ENCODE measurements at places on chromosomes 1 and 21. TPM values are rescaled to one million over a fixed set of nuclear protein-coding genes. Genes with fewer than 3 reads are reported as not detected.

- peaks cover 22% of the 10 kb centered on the region for H3K27me3 ChIP-seq
- H3K4me1 ChIP-seq: no peaks in the 10 kb centered on the region
- no peak overlapping the region for H3K4me3 ChIP-seq
- H3K36me3 ChIP-seq: no peaks in the 10 kb centered on the region
- no peak overlapping the region for H3K27ac ChIP-seq
- DNase-seq: no peak
These were observed 8.0 kb upstream of the HEATR1 start for GRCh38 chr1:236612349-236612748.

GRCh38 chr21:35206141-35207125 lies 157.3 kb upstream of the RUNX1 start:
- H3K27me3 ChIP-seq: no peaks in the 10 kb centered on the region
- no peak overlapping the region for H3K27ac ChIP-seq
- DNase-seq: no peak
- no peaks in the 10 kb centered on the region for H3K36me3 ChIP-seq
- no peak overlapping the region for H3K4me3 ChIP-seq
- peaks cover 7% of the 10 kb centered on the region for H3K4me1 ChIP-seq

- H3K27me3 ChIP-seq: no peaks in the 10 kb centered on the region
- no peak for DNase-seq
- no peaks in the 10 kb centered on the region for H3K36me3 ChIP-seq
These were observed 60.2 kb downstream of the ADAMTS1 start for GRCh38 chr21:26784974-26785373.

OLIG2 gene
- not detected for total RNA-seq

SLC1A7 gene
- 0.26 TPM for total RNA-seq

DNA sequence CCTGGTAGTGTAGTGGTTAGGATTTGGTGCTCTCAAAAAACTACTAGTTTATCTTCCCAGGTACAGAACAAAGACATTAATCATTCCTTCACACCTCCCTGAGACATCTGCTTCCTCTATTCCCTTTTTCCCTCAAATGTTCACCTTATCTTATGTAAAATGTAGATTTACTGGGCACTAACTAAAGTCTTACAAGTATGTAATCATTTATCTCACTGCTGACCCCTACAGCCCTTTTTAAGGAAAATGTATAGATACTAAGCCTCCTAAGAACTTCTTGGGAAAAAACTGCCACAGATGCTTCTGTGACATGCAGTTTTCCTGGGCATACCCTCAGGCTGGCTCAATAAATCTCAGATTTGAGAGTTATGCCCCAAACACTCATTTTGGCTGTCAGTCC lies 50.8 kb upstream of the NEK7 start:
- H3K4me1 ChIP-seq: no peaks in the 10 kb centered on the region
- H3K27ac ChIP-seq: no peak overlapping the region
- no peaks in the 10 kb centered on the region for H3K36me3 ChIP-seq
- no peaks in the 10 kb centered on the region for H3K27me3 ChIP-seq
- H3K4me3 ChIP-seq: no peak overlapping the region

GRCh38 chr1:192061556-192061955 lies 96.7 kb upstream of the RGS18 start:
- H3K27me3 ChIP-seq: no peaks in the 10 kb centered on the region
- no peak overlapping the region for H3K27ac ChIP-seq

DNA sequence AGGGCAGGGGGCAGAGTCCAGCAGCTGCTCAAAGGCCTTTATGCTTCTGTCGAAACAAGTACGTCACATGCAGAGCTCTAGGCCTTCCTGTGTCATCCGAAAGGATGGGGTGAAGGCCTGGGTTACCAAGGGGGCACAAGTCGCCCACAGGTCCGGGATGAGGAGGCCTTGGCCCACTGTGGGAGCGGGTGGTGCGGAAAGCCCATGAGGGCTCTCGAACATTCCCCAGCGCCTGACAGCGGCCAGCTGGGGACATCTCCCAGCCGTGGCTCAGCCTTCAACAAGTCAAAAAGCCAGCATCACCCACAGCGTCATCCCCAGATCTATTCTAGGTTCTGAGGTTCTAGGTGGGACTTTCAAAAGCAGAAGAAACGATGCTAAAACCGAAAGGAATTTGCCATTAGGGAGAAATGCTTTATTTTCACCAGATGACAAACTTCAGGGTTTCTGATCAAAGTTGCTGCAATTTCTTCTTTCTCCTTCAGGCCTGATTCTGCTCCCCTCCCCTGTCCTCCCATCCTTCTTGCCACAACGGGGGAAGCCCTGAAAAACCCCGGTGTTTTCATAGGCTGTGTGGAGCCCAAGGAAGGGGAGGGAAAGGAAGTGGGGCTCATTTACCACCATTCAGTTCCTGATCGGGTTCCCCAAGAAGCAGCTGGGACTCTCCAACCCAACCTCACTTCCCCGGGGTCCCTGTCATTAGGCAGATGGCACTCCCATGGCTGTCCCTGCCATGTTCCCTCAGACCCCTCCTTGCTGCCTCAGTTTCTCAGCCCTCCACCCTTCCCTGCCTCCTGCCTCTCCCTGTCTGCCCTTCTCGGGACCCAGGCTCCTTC lies 17.6 kb downstream of the GPR137B start:
- H3K4me3 ChIP-seq: no peak overlapping the region
- H3K4me1 ChIP-seq: no peaks in the 10 kb centered on the region
- peak; percentile 29 for DNase-seq
- H3K27ac ChIP-seq: no peak overlapping the region
- no peaks in the 10 kb centered on the region for H3K36me3 ChIP-seq

KANK4 gene
- total RNA-seq: 6.4 TPM

OLFML3 gene
- 43.5 TPM for total RNA-seq

GUCA2B gene
- not detected for total RNA-seq

GRCh38 chr1:12591267-12591938 lies 26.6 kb downstream of the DHRS3 start:
- H3K4me1 ChIP-seq: peaks cover 51% of the 10 kb centered on the region
- H3K27ac ChIP-seq: peak overlapping the region; percentile 30
- DNase-seq: no peak
- H3K4me3 ChIP-seq: no peak overlapping the region
- no peaks in the 10 kb centered on the region for H3K27me3 ChIP-seq
- no peaks in the 10 kb centered on the region for H3K36me3 ChIP-seq

GRCh38 chr1:184882957-184883815 lies 91.1 kb downstream of the NIBAN1 start:
- DNase-seq: no peak
- no peaks in the 10 kb centered on the region for H3K36me3 ChIP-seq
- no peaks in the 10 kb centered on the region for H3K4me1 ChIP-seq

DNA sequence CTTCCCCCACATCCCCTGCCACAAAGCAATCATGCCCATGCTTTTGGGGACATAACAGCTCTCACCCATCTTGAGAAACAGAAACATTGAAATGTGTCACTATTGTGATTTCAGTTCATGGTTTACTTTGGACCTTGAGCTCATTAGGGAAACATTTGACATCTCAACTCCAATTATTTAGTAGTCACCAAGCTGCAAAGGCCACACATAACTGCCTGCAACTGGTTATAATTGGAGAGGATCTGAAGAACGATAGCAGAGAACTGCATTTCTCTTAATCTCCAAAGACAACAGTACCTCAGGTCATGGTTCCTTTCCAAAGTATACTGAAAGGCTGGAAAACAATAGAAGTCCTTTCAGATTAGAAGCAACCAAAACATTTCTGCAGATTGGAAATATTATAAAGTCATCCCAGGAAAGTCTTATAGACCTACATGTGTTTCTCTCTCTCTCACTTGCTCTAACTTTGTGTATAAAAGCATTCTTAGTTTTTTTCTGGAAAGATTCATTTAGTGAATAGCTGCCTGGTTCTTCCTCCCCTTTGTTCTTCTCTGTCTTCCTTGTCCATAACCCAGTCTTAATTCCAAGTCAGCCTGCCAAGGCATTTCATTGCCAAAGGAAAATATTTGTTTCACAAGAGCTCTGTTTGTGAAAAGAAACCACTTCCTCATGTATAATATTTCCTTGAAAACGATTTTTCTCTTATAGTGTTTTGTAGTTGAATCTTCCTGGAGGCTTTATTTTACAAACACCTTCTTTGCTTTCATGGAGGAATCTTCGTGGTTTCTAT lies 426.8 kb downstream of the ADGRL2 start:
- peaks cover 16% of the 10 kb centered on the region for H3K4me1 ChIP-seq
- no peaks in the 10 kb centered on the region for H3K36me3 ChIP-seq
- H3K4me3 ChIP-seq: no peak overlapping the region

THEM5 gene
- total RNA-seq: not detected

GRCh38 chr1:22104865-22105437 lies 37.9 kb downstream of the WNT4 start:
- no peak for DNase-seq
- no peak overlapping the region for H3K4me3 ChIP-seq
- no peak overlapping the region for H3K27ac ChIP-seq

- H3K36me3 ChIP-seq: no peaks in the 10 kb centered on the region
- DNase-seq: no peak
- no peaks in the 10 kb centered on the region for H3K27me3 ChIP-seq
- peak overlapping the region; percentile 96 for H3K27ac ChIP-seq
- peak overlapping the region; percentile 64 for H3K4me3 ChIP-seq
- H3K4me1 ChIP-seq: peaks cover 8% of the 10 kb centered on the region
These were observed 906 bp downstream of the CIART start for GRCh38 chr1:150283260-150283659.

GRCh38 chr1:161009602-161010211 lies 11.2 kb downstream of the F11R start:
- no peaks in the 10 kb centered on the region for H3K27me3 ChIP-seq
- no peak overlapping the region for H3K4me3 ChIP-seq
- peak; percentile 50 for DNase-seq
- H3K36me3 ChIP-seq: peaks cover 6% of the 10 kb centered on the region
- H3K4me1 ChIP-seq: peaks cover 53% of the 10 kb centered on the region
- H3K27ac ChIP-seq: no peak overlapping the region

DNA sequence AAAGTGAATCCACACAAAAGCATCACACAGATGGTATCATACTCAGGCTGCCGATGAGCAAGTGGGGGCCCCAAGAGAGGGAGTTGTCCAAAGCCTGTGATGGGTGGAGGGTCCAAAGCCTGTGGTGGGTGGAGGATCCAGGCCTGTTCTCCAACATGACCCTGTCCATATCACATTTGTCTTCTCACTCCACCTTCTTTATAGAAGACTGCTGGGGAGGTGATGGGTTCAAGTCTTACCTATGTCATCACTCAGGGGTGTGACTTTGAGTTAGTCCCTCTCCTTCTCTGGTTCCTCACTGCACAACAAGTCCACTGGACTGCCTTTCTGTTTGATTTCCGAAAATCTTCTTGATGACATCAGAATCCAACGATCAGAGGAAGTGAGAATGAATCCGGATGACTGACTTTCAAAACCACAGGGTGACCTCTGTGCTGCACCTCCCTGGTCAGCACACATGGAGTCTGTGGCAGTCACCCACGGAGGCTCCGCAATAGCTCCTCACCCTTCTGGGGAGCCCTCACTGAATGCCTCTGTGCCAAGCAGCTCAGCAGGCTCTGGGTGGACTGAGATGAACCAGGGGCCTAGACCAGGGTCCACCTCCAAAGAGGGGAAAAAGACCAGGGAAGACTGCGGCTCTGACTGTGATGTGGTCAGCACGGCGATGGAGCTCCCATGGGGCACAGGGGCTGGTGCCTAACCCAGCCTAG lies 166.8 kb downstream of the HIVEP3 start:
- peak; percentile 71 for DNase-seq
- H3K4me1 ChIP-seq: peaks cover 8% of the 10 kb centered on the region
- H3K27me3 ChIP-seq: no peaks in the 10 kb centered on the region
- H3K36me3 ChIP-seq: no peaks in the 10 kb centered on the region
- no peak overlapping the region for H3K27ac ChIP-seq
- H3K4me3 ChIP-seq: no peak overlapping the region

DNA sequence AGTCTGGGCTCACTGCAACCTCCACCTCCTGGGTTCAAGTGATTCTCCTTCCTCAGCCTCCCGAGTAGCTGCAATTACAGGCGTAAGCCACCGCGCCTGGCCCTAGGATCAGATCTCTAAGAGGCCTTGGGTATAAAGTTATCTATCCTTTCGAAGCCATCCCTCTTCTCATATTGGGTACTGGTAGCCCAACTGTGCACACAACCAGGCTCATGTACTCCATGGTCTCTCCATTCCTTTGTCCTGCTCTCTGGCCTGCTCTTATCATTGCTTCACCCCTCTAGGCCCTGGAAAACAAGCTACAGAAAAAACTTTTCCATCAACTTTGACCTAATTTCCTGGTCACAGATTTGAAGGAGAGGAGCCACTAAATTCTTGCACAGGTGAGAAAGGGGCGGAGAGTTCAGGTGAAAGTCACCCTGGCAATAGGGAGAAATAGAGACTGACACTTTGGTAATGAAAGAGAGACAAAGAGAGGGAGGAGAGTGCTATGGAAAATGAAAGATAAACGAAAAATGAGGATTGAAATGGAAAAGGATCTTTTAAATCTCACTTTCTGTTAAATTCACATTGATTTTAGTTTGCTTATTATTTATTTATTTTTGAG lies 6.0 kb downstream of the TXNIP start:
- H3K36me3 ChIP-seq: peaks cover 33% of the 10 kb centered on the region
- peaks cover 36% of the 10 kb centered on the region for H3K4me1 ChIP-seq
- DNase-seq: peak; percentile 65
- H3K27me3 ChIP-seq: no peaks in the 10 kb centered on the region

- no peak overlapping the region for H3K27ac ChIP-seq
- no peak overlapping the region for H3K4me3 ChIP-seq
- H3K36me3 ChIP-seq: no peaks in the 10 kb centered on the region
These were observed 791.6 kb upstream of the RGS18 start for GRCh38 chr1:191366686-191367085.

DNA sequence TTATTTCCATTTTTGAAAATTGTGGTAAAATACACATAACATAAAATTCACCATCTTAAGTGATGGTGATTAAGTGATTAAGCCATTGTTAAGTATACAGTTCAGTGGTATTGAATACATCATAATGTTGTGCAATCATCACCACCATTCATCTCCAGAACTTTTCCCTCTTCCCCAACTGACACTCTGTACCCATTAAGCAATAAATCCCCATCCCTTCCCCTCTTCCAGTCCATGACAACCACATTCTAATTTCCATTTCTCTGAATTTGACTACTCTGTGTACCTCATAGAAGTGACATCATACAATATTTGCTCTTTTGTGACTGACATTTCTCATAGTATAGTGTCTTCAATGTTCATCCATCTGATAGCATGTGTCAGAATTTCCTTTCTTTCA lies 124.8 kb downstream of the DISC1 start:
- no peaks in the 10 kb centered on the region for H3K27me3 ChIP-seq
- no peak overlapping the region for H3K27ac ChIP-seq
- H3K36me3 ChIP-seq: no peaks in the 10 kb centered on the region
- no peak overlapping the region for H3K4me3 ChIP-seq
- no peak for DNase-seq

ZMYM1 gene
- total RNA-seq: 20.1 TPM

- no peak overlapping the region for H3K4me3 ChIP-seq
- H3K27me3 ChIP-seq: peaks cover 4% of the 10 kb centered on the region
- no peak overlapping the region for H3K27ac ChIP-seq
- H3K4me1 ChIP-seq: no peaks in the 10 kb centered on the region
These were observed 82.6 kb upstream of the CCDC190 start for GRCh38 chr1:162943622-162944021.

Measured in upper lobe of right lung (tissue), 1 donor.